Stimulated activated CD8-positive, alpha-beta memory T cell treated with anti-CD3 and anti-CD28 coated beads, Interleukin-7, amount 100 ng/mL, for 1 hour (primary cell): ENCODE measurements at places on chromosomes 11 and 22.
A peak's percentile ranks its signal among the peaks of the same experiment; 100 is the strongest.

DNA sequence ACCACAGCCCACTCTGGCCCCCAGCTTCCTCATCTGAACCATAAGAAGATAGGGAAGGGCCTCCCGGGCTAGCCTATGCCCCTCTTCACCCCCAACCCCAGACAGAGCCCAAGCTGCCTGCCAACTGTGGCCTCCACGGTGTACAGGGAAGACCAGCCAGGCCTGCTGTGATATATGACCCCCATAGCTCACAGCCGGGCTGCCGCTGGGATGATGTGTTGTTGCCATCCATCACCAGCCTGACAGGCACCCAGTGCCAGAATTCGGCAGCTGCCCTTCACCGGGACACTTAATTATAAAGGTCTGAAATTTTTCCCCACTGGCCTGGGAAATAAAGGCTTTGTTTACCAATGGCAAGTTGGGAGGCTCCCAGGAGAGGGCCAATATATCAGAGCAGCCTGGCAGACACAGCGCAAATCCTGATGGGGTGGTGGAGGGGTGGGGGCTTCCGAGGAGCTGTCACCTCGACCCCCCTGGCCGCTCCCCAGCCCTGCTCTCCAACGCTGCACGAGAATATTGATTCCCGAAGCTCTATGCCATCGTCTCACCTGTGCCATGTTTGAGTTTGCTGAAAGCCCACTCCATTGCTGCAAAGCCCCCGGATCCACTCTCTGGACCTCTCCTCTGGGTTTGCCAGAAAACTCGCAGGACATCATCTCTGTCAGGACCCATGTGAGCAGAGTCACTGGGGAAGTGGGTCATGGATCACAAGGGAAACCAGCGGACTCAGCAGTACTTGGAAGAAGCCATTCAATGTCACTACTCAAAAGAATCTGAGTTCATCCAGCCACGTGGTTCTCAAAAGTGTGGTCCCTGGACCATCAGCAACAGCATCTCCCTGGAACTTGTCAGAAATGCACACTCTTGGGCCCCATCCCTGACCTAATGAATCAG, 296.9 kb downstream of the MN1 start:
- no peak for DNase-seq

GRCh38 chr11:34439610-34440198, 970 bp downstream of the CAT start:
- DNase-seq, result no peak

DNA sequence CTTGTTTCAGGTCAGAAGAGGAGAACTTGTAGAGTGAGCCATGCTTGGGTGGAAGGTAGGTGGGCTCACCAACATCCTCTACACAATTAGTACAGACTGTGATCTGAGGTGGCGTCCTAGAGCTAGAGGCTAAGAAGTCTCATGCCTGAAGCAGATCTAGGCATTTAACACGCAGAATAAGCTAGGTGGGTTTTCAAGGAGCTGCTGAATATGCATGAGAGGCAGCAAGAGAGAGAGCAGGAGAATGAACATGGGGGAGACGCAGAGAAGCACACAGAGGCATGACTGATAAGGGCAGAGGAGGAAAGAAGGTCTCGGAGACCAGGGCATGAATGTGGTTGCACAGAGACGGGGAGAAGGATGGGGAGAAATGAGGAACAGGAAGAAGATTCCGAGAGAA, 36.8 kb upstream of the JAM3 start:
- DNase-seq, result no peak

DNA sequence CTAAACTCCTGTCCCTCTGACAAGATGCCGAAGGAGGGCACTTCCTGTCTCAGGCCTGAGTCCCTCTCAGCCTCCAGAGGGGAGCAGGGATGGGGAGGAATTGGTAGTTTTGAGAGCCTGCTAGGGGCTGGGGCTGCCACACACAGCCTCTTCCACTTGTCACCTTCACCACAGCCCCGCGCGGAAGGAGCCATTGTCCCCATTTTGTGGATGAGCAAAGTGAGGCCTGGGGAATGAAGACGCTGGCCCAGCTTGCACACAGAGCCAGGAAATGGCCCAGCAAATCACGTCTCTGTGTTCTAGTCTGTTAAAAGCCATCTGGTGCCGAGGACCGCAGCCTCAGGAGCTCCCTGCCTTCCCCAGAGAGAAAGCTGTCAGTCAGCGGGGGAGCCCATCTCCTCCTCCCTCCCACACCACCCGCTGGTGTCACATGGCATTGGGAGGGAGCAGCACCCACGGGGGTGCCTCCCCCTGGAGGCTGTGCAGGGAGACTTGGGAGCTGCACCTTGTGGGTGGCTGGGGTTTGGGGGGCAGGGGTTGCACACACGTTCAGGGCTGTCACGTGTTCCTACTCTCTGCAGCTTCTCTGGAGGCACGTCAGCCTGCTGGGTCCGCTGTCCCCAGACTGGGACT, 34.6 kb downstream of the RASD2 start:
- no peak for DNase-seq

GRCh38 chr11:12629601-12630313, 44.5 kb upstream of the TEAD1 start:
- no peak for DNase-seq

- DNase-seq, result no peak
These were observed 30.5 kb downstream of the LARGE1 start for GRCh38 chr22:33889748-33890147.

- no peak for DNase-seq
These were observed 6.0 kb upstream of the BID start for GRCh38 chr22:17780116-17780740.

DNA sequence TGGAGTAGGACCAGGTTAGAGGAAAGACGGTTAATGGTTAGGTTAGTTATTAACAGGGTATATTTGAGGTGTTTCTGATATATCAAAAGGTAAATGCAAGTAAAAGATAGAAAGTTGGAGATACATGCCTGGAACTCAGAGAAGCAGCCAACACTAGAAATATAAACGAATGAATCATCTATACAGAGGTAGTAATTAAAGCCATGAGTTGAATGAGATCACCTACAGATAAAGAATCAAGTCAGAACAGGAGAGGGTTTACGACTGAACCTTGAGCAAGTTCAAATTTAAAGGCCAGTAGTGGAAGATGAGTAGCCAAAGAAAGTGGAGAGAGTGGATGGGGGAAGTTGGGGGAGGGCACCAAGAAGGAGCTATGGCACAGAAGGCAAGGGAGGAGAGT, 73.9 kb downstream of the SPON1 start:
- DNase-seq, result no peak

DNA sequence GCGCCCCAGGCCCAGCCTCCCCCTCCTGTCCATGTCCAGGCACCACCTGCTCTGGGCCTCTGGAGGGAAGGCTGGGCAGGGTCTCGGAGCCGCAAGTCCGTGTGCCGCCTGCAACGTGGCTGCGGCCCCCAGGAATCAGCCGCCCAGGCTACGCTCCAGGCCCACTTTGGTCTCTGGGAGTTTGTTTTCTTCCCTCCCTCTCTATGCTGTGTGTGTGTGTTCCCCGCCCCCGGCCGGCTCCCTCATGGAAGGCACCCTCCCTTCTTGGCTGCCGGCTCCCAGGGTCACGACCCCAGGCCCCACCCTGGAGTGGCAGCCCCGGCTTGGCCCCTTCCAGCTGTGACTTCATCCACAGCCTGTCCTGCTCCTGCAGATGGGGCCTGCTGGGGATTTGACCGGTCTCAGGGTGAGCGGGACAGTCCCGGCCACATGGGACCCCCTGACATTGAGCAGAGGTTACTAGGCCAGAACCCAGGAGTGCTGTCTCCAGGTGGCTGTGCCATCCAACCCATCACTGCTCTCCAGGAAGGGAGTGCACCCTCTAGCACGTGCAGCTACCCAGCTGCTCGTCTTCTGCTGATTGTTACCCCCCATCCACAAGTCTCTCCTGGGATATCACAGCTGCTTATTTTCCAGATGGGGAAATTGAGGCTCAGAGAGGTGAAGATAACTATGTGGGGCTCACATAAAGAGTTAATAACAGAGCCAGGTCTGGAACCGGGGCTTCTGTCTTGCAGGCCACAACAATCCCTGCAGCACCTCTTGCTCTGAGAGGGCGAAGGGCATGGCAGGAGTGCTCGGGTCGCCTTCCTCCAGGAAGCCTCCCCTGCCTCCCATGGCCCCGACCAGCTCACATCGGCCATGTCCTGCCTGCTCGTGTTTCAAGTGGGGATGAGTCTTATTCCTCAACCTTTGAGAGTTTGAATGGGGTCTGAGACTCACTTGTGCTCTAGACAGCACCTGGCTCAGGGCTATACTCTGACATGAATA, 2.8 kb upstream of the LIF start:
- DNase-seq, result no peak

GRCh38 chr22:39958949-39959639, 1.1 kb upstream of the TMA7B start:
- DNase-seq, result no peak

GRCh38 chr11:61429346-61429690, 457 bp downstream of the CPSF7 start:
- DNase-seq, result peak; percentile 49

DNA sequence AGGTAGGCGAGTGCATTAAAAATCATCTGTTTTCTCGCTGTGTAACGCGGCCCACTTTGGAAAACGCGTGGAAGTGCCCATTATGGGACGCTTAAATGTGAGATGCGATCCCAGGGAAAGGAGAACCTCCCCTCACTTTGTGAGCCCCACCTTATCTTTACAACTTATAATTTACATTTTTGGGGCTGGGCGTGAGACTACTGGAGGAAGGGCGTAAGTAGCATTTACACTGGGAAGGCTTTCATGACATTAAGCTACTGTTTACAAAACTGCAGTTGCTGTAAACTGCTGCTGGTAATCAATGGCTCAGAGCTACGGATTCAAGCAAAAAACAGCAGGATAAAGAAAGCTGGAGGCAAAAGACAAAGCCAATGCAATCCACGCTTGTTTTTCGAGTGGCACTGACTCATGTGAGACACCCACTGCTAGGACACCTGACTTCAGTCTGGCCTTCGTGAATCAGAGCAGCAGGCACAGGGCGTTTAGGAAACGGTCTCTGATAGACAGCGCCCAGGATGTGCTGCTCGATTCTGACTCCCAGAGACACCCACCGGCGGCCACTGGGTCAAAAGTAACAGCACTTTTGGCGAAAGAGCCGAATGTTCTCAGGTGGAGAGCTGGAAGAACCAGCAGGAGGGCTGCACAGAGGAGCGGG, 78.3 kb downstream of the TRMU start:
- DNase-seq, result no peak

- DNase-seq, result no peak
These were observed 1120.5 kb downstream of the BRD1 start for GRCh38 chr22:48706934-48707762.

DNA sequence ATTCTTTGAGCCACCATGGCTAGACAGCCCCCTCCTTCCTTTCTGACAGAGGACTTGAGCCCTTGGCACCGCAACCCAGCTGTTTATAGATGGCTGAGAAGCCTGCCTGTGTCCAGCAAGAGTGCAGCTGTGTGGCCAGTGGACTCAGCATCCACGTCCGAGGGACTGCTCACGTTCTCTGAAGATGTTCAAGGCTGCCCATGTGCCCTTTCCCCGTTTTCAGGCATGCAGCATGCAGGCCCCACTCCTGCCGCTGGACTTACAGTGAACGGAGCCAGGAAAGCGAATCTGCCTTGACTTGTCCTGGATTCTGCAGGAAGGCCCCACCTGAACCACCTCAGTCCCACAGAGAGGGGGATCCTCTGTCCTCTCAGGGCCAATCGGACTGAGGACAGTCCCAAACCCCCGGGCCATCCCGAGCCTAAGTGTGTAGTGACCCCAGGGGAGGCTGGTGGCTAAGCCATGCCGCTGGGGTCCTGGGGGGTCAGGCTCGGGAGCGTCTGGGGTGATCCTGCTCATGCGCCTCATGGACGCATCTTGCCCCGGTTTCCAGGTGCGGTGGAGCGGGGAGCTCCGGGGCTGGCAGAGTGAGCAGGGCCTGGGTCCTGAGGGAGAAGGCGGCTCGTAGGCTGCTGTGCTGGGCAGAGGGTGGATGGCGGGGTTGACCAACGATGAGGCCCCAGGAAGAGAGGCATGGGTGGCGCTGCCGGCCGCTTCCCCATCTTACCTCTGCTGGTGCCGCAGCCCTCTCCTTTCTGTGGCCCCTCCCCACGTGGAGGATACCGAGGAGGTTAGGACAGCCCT, 170.7 kb downstream of the CTTN start:
- no peak for DNase-seq

DNA sequence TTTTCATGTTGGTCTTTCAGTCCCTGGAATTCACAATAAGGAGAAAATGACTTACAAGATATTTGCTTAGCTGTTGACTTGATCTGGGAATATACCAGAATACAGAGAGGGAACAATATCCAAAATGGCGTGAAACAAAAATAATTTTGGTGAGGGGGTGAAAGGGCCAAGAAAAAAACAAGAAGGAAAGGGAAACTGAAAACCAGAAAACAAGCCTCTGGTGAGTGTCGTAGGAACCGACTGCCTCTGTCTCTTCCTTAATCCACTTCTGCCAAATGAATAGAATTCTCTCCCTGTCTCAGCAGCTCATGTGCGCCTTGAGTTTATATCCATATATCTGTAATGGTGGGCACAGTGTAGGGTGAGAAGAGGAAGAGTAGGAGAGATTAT, 367.6 kb downstream of the ETS1 start:
- DNase-seq, result no peak
